ENCODE measurements at places on chromosomes 13 and 19.

- DNase-seq, result peak; percentile 79
Measured at GRCh38 chr19:947090-947706, 21.4 kb downstream of the ARID3A start.

GRCh38 chr13:109819874-109820273 lies 33.5 kb upstream of the IRS2 start:
- DNase-seq, result no peak

DNA sequence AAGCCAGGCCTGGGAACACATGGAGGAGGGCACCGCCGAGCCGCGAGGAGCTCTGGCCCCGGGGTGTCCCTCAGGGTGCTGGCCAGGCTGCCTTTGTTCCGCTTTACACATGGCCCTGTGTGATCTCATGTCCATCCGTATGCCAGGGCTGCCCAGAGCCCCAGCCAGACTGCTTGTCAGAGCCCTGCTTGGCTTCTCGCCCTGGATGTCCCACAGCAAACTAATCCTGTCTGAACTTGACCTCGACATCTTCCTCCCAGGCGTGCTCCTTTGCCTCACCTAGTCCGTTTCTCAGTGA lies 14.3 kb downstream of the BCKDHA start:
- DNase-seq, result no peak

DNA sequence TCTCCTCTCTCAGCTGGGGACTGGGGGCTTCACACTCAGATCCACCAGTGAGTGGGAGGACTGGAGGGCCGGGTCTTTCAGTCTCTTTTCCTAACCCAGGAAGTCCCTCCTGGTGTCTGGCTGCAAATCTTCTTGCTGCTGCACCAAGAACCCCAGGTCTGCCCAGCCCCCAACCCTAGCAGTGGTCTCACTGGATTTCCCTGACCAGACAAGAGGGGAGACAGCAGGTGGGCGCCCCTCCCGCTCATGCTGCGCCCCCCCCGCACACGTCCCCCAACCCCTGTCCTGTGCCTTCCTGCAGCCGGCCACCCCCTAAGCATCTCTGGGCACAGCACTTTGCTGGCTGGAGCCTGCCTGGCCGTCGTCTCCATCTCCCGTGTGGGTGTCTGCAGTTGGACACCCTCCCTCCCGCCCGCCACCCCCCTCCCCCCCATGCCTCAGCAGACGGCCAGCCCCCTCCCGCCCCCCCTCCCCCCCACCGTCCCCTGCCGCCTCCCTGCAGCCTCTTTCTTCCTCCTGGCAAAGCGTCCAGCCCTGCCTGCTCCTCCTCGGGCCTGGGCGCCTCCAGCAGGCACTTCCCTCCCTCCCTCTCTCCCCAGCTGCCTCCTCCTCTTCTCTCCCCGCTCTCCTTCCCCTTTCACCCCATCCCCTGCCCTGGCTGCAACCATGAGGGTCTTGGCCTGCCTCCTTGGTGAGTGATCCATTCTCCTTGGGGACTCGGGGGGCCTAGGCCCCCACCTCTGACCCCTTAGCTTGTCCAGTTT lies at the start of gene SSC5D:
Gene SSC5D (plus strand): TSS at position 513 of the 764 bp plus-strand sequence. CDS start 154 bp downstream, at position 667.
- no peak for DNase-seq

- no peak for DNase-seq
Measured at GRCh38 chr13:112133499-112134390, 66.8 kb downstream of the SOX1 start.

GRCh38 chr19:50790396-50790795 lies at the start of gene ACP4:
ACP4 (plus strand) TSS chr19:50790415; CDS start chr19:50790415, 0 bp downstream.
- DNase-seq, result no peak

DNA sequence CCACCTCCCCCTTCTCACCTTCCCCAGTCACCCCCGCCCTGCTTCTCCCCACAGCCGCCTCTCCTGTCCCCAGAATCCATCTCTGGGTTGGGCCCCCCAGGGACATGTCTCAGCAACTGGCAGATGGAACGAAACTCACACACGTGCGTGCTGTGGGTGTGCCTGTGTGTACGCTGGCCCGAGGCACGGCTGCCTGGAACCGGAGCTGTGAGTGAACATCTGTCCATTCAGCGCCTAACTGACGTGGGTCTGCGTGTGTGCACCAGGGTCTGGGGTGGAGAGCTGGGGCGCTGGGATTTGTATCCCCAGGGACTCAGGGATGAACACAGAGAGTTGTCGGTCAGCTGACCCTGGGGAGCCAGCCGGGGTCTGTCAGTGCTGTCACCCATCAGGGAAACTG lies 752 bp upstream of the HAS1 start:
- no peak for DNase-seq

- no peak for DNase-seq
Measured at GRCh38 chr13:40568246-40569023, 98.0 kb downstream of the FOXO1 start.

DNA sequence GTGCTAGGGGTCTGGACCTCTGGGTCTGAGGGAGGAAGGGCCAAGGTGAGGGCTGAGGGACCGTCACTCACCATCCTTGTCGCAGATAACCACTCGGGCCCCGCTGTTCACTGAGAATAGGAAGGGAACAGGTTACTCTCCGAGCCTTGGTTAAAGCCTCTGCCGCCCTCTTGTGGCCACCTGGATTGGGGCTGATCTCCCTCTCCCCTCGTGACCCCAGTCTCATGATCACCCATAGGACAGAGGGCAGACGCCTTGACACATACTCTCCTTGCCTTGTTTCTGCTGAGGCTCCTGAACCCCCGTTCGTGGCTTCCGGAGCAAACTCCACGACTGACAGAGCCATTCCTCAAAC lies 580 bp downstream of the HSD17B14 start:
- peak; percentile 95 for DNase-seq

- peak; percentile 37 for DNase-seq
Measured at GRCh38 chr13:30796132-30796572, 60.8 kb downstream of the ALOX5AP start.

DNA sequence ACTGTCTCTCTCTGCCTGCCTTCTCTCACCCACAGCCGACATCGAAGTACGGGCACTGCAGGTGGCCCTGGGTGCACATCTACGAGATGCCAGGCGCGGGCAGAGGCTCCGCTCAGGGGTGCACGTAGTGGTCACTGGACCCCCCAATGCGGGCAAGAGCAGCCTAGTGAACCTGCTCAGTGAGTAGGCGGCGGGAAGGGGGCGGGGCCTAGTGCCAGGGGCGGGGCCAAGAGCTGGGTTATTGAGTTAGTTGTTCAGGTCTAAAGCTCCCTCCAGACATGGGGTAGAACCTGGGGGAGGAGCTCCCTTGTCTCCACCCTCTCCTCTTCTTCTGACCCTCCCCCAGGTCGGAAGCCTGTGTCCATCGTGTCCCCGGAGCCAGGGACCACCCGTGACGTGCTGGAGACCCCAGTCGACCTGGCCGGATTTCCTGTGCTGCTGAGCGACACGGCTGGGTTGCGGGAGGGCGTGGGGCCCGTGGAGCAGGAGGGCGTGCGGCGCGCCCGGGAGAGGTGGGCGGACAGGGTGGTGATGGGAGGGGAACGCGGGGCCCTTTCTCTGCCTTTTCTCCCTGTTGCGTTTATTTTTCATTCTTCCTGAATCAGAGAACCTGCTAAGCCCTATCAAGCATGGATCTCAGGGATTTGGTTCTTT lies 1.9 kb downstream of the GTPBP3 start:
- peak; percentile 50 for DNase-seq

GRCh38 chr13:69556540-69557196 lies 551.0 kb upstream of the ATXN8OS start:
- DNase-seq, result no peak

DNA sequence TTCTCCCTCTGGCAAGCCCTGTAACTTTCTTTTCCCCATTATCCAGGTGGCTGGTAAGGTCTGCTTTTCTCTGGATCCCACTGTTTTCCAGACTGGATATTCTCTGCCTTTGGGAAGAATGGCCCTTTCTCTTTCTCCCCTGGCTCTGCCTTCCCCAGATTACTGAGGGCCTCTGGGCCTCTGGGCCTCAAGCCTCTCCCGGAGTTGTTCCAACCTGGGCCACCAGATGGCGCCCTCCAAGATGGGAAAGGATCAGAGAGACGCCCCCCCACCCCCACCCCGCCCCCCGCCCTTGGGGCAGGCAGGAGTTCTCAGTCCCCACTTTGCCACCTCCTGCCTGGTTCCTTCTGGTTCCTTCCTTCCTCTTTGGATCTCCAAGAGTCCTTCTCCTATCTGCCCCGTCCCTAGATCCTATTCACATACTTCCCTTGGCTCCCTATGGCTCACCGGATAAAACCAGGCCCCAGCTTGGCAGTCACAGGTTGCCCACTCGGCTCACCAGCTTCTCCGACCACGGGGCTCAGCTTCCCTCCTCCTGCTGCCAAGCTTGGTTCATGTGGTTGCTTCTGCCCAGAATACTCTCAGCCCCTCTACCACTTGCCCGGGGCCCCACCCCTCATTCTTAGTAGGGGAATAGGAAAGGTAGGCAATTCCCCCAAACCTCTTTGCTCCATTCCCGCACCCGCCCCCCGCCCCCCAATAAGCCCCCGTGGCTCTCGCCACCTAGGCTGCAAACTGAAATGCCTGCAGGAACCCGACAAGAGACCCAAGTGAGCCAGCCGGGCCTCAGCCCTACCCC lies 13.1 kb downstream of the EPS8L1 start:
- peak; percentile 65 for DNase-seq

DNA sequence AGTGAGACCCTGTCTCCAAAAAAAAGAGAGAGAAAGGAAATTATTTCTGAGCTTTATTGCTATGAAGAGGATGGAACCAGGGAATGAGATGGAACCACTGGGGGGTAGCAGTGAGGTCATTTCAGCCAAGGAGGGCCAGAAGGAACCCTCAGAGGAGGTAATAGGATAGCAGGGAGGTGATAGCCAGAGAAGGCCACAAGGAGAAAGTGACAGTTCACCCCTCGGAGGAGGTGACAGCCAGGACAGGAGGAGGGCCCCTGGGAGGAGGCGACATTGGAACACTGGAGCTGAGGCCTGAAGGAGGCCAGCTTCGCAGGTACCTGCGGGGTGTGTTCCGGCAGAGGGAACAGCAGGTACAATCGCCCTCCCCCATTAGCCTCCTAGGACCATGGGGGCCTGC lies 675 bp upstream of the PGPEP1 start:
- DNase-seq, result peak; percentile 41

GRCh38 chr19:48239582-48240141 lies 16.1 kb downstream of the CARD8 start:
- no peak for DNase-seq

DNA sequence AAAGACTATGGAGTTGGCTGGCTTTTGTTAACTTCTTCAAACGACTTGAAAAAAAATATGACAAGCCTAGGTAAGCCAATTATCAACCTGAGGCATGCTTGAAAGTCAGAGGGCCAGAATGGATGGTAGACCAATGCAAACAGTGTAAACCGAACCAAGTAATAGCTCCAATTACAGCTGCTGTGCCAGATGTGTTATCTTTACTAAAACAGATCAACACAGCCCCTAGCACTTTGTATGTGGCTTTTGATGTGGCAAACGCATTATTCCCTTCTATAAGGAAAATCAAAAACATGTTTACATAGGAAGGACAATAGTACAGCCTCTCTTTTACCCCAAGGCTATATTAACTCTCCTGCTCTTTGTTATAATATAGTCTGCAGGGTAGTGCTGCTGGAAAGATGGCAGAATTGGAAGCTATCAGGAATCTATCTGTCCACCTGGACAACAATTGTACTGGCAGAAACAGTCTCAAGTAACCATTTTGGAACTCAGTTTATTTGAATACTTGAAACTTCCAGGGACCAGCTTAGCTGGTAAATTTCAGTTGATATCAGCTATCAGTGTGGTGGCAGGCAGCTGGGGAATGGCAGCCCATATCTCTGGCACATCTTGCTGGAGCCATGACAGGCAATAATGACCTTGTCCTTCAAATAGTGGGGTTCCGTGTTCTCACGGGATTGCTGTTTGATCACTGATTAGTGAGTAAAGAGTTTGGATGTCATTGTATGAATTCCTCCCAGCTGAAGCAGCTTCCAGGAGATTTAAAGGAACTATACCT lies 144.4 kb upstream of the WASF3 start:
- DNase-seq, result no peak

DNA sequence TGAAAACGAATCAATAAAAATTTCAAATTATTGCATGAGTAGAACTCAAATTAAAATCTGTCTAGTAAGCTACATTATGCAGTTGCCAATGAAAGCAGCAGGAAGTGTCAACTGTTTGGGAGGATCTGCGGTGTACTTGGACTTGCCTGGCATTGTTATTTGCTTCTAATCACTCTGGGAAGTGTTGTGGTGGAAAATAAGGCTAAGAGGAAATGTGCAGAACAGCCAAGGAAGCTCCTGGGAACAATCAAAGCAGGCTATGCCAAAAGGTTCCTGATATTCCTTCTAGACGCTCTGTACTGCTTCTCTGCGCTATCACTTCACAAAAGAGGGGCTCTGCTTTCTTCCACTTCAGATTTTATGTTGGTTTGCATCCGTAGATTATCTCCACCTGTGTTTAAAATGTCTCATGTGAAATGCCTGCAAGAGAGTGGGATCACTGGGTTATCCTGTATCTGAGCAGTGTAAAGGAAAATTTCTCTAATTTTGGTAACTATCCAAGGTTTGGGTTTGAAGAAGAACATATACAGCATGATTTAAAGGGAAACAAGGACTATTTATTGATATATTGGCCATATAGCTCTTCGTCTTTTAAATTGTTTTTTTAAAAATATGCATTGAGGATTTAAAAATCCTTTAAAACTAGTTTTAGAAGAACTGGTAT lies 182.7 kb upstream of the CSNK1A1L start:
- DNase-seq, result no peak

GRCh38 chr19:46954993-46955812 lies 64.4 kb upstream of the NPAS1 start:
- peak; percentile 50 for DNase-seq

DNA sequence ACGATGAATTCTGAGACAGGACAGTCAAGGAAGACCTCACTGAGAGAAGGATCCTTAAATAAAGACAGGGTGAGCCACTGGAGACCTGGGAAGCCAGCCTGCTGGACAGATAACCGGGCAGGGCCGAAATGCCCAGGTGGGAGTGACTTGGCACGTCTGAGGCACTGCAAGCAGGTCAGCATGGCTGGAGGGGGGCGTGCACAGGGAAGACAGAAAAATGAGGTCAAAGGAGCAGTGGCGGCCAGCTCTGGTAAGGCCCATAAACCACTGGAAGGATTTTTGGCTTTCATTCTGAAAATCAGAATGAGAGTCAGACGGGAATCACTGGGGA lies 5.8 kb upstream of the ATP1A3 start:
- DNase-seq, result no peak

DNA sequence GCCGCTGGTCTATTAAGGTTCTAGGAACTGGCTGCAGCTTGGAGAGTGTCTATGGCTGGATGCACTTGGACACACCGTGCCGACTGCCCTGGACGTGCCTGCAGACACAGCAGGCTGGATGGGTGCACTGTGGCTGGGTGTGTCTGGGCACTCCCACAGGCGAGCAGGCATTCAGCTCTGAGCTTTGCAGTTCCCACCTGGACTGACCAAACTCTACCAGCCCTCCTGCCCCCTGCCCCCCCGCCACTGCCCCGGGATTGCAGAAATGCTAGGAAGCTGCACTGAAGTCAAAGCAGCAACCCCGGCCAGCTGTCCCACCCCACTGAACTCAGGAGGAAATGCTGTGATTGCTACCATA lies 7.0 kb upstream of the LRP3 start:
- DNase-seq, result no peak

All from GM12865 (cell line).